ENCODE measurements at places on chromosomes 12 and 14.

- DNase-seq = no peak
Observed at GRCh38 chr12:112496496-112496895, 77.7 kb downstream of the PTPN11 start.

- DNase-seq = no peak
Observed at GRCh38 chr12:28830491-28830890, 318.6 kb upstream of the FAR2 start.

DNA sequence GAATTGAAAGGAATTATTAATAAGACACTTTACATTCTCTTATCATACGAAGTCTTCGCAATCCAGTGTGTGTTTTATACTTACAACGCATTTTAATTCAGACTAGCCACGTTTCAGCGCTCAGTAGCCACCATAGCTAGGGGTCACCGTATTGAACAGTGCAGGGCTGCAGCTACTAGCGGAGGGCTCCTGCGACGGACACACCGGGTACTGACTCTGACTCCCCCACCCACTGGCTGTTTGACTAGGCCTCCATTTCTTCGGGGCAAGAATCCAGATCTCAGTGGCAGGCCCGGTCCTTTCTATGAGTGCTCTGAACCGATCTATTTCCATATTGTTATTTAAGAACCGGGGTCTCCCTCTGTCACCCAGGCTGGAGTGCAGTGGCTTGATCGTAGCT, 1.5 kb upstream of the CDK2AP1 start:
- DNase-seq = no peak

DNA sequence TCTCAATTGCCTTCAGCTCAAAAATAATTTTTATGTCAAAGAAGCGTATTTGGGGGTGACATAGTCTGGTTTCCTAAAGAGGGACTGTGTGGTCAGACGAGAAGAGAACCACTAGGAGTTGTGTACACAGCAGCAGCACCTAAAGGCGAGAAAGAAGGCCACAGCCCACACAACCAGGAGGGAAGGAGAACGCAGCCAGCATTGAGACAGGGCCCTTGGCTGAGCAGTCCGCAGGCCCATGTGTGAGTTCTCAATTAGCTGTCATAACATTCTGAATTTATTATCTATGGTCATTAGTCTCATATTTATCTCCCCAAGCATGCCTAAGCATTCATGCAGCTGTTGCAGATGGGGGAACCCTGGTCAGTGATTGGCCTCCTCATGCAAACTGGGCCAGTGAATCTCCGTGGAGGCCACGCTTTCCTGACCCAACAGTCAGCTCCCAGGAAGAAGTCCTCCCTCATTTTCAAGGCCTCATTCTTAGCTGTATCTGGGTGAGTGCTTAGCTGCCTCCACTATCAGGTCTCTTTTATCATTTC, 81.2 kb upstream of the ATF7IP start:
- peak; percentile 58 for DNase-seq

- peak; percentile 34 for DNase-seq
Observed at GRCh38 chr12:118650586-118650960, 274.2 kb downstream of the SUDS3 start.

GRCh38 chr12:40248585-40249297, 23.9 kb downstream of the LRRK2 start:
- no peak for DNase-seq

DNA sequence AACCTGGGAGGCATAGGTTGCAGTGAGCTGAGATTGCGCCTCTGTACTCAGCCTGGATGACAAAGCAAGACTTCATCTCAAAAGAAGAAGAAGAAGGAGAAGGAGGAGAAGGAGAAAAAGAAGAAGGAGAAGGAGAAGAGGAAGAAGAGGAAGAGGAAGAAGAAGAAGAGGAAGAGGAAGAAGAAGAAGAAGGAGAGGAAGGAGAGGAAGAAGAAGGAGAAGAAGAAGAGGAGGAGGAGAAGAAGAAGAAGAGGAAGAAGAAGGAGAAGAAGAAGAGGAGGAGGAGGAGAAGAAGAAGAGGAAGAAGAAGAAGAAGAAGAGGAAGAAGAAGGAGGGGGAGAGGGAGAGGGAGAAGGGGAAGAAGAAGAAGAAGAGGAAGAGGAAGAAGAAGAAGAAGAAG, 12.9 kb upstream of the KRT8 start:
- DNase-seq = no peak

DNA sequence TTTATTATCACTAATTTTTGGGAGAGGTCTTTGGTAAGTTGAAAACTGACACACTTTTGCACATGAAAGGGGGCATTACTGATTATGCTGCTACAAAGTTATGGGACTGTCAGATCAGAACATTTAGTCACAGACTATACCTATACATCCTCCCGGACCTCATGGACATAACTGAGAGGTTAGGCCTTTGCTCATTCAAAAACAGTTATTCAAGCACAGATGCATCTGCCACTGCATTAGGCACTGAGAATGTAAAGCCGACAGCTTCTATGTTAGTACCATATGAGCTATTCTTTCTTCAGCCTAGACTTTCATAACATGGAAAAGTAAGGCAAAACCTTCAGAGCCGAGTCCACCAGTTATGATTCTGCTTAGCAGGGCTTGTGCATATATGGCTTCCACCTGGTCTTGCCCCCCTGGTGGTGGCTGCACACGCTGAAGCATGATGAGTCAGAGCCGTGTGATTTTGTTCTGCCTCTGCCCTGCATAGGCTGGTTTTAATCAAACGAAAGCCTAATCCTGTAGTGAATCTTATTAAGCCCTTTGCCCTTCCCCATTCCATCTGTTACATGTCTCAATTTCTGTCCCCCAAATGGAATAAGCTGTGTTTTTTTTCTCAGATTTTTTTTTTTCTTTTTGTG, 21.8 kb upstream of the RNU6-8 start:
- DNase-seq = peak; percentile 37

- no peak for DNase-seq
Observed at GRCh38 chr14:100433428-100433814, 110.3 kb downstream of the SLC25A47 start.

- no peak for DNase-seq
Observed at GRCh38 chr14:34937442-34937841, 45.4 kb upstream of the SRP54 start.

DNA sequence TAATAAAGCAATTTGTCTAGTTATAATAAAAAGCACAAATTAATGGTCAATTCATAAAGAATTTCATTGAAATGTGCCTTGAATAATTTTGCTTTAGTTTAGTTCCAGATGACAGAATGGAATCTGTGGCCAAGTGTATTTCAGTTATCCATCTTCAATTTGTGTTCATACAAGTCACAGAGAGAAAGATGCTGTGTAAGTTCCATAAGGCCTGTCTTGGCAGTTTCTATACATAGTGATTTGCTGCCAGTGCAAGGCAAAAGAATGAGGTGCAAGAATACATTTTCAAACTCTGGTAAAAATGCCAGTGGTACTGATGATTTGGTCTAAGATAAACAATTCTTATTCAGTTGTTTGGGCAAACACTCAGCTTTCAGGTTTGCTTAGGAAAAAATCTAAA, 134.4 kb upstream of the PTPRB start:
- no peak for DNase-seq

GRCh38 chr12:121314431-121314830, 17.9 kb upstream of the CAMKK2 start:
- DNase-seq = no peak

DNA sequence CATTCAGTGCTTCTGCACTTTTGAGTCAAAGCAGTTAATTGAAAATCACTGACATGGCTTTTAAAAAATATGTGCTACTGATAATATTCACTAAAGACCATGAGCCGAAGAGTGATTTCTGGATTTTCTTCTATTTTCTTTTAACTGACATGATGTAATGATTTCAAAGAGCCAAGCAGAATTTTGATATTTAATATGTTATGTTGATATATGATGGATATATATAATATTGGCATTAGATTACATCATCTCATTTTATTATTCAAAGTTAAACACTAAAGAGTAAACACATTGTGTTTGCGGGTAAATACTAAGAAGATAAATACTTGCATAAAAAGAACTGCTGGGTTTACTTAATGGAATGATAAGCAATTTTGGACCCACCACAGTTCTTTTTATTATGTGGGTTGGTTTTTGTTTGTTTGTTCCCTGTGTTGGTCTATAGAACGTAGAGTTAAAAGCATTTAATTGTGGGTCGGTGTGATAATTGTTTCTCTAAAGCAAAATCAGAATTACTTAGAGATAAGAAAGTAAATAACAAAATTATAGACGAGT, 692 bp downstream of the SPIC start:
- DNase-seq = no peak

- DNase-seq = no peak
Observed at GRCh38 chr14:85461432-85462133, 68.4 kb upstream of the FLRT2 start.

- no peak for DNase-seq
Observed at GRCh38 chr12:4134448-4135263, 138.9 kb upstream of the CCND2 start.

DNA sequence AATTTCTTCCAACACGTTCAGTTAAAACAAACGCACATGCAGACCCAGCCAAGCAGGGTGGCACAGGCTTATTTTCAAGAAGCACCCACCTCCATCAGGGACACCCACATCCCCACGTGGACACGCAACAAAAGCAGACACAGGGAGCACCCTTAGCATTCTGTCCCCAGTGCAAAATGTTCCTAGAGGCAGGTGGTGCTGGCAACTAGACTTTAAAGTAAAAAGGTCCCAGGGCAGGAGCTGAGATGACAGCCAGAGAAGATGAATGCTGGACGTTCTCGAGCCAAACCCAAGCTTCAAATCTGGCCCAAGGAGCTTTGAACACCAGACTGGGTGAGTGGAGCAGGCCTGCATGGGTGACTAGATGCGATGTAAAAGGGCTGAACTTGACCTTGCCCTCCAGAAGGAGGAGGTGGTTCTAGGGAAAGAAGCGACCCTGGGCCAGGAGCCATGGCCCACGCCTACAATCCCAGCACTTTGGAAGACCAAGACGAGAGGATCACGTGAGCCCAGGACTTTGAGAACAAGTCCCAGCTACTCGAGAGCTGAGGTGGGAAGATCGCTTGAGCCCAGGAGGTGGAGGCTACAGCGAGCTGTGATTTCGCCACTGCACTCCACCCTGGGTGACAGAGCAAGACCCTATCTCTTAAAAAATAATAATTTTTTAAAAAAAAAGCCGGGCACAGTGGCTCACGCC, 47.3 kb downstream of the KDM2B start:
- no peak for DNase-seq

- DNase-seq = no peak
Observed at GRCh38 chr12:101794574-101794973, 36.2 kb downstream of the GNPTAB start.

DNA sequence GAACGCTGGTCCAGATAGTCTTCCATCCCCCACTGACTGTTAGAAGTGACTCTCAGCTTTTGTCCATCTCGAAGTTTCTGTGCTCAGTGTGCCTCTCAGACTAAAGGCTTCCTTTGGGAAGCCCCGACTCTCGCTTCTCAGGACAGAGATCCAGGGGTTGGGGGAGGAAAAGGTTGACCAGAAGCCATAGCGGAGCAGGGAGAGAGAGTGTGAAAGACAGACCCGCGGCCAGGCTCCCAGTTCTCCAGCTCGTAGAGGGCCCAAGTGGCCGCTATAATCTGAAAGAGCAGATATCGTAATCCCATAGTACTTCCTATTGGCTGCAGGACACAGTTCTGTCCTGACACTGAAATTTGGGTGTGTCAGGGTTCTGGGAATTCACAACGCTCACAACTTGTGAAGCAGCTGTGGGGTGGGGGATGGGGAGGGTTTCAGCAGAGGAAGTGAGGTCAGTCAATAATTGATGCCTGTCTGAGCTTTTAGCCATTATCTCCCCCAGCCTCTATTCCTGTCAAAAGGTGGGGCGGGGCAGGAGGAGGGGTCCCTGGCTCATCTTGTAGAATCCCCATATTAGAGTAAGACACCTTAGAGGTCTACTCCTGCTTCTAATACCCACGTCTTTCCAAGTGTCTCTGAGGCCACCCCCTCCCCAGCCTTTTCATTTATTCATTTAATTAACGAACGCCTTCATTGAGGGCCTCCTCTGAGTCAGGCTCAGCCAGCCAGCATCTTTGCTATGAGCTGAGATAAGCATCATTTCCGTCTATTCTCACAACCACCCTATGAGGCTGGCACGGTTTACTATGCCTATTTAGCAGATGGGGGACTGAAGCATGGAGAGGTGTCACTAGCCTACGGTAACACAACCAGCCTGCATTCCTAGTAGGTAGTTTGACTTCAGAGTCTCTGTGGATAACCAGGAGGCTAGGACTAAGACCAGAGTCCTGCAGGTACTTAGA, 1.6 kb upstream of the ACVRL1 start:
- DNase-seq = no peak

DNA sequence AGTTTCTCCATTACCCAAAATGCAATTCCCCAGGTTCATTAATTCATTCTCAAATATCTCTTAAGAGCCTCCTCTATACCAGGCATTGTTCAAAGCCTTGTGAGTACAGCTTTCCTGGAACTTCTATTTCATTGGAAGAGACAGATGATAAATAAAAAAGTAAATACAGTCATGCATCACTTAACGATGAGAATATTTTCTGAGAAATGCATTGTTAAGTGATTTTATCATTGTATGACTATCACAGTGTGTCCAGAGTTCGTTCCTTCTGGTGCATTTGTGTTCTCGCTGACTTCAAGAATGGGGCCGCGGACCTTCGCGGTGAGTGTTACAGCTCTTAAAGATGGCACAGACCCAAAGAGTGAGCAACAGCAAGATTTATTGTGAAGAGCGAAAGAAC, 66.0 kb downstream of the ANO4 start:
- no peak for DNase-seq

- DNase-seq = no peak
Observed at GRCh38 chr14:68894802-68895703, 84.0 kb downstream of the ACTN1 start.

DNA sequence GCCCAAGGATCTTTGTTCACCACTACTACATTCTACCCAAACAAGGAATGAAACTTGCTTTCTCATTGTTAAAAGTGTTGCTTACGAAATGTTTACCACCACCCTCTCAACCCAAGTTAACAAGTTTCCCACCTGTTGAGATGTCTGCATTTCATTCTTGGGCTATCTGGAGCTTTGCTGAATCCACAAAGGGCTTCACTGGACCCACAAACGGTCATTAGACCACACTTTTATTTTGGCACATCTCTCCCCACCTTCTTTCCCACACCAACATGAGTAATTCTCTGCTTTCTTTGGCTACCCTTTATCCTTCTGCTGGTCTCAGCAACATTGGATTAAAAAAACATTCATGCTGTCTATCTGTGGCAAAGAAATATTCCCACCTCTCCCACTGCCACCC, 78.0 kb downstream of the TMEM260 start:
- DNase-seq = no peak

DNA sequence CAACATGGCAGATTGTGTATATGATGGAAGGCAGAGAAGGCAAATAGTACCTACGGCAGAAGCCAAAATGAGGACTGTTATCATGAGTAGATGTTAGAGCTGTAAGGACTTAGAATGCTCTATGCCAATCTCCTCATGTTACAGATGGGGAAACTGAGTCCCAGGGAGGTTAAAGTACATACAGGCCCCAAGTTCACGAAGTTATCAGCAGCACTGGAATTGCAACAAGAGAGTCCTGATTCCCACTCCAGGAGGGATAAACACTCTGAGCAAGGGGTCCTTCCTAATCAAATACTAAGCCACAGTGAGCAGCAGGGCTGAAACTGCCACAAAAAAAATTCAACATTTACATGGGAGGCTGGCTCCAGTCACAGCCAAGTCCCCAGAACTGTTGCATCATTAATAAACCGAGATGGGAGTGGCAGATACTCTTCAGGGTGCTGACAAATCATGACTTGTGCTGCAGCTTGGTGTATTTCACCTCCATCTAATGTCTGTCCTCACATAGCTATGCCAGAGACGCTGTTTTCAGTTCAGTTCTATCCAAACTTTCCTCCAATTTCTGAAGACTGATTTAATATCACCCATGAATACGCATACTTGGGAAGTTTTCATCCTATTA, 24.2 kb downstream of the NUAK1 start:
- no peak for DNase-seq

Data from NAMALWA (cell line).